ENCODE measurements at places on chromosomes 1 and 21.

GRCh38 chr1:94746635-94747525, 73.3 kb upstream of the SLC44A3 start:
- no peak for DNase-seq

DNA sequence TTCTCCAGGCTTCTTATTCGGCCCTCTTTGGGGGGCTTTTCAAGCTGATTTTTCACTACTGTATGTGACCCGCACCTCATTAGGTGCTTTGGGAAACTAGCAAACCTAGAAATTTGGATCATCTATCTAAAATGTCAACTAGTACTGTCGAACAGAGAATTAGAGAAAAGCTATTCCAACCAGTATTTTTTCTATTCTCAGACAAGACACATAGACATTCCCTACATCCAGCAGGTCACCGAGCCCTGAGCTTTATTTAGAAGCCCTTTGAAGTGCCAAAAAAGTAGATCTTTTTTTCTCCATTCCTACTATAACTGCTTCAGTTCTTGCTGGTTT, 310 bp upstream of the SSR2 start:
- DNase-seq = no peak

- DNase-seq = no peak
These were observed 125.2 kb upstream of the DPYD start for GRCh38 chr1:98045767-98046641.

DNA sequence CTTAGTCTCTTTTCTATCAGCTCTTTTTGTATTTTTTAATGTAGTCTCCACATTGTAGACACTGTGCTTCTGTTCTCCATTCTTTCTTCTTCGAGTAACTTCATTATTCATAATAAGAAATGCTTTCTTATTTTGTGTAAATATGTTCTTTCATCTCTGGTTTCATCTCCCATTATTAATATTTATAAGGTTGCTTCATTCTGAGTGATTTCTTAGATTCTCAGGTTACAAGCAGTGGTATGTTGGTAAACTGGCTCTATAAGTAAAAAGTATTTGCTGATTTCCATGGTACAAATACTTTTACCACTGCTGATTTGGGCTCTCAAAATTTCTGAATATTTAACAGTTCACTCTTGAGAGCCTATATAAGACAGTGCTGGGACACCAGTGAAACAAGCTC, 81.3 kb downstream of the CDC14A start:
- no peak for DNase-seq

- no peak for DNase-seq
These were observed 118.2 kb downstream of the MAP3K21 start for GRCh38 chr1:233445737-233446136.

- no peak for DNase-seq
These were observed 9.0 kb upstream of the MEF2D start for GRCh38 chr1:156509424-156510034.

DNA sequence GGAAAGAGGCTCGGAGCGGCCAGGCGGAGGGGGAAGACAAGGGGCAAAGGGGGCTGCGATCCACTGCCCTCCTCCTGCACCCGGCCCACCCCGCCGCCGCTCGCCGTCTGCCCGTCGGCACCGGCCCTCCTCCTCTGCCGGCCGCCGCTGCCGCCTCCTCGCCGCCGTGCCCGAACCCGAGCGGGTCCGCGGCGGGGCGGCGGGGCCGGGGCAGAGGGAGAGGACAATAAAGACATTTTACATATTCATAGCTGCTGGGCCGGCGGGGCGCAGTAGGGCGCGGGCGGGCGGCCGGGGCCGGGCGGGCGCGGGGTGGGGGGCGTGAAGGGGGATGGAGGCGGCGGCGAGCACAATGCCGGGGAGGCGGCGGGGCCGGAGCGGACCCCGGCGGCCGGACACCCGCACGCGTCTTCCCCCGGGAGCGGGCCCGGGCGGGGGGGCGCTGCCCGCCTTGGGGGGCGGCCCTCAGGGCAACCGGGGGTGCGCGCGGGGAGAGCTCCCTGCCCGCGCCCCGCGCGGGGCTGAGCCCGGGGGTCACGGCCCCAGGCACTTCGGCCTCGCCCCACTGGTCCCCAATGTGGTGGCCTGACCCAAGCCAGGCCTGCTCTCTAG, 546 bp downstream of the POU2F1 start:
- no peak for DNase-seq

GRCh38 chr21:44306936-44307704, 7.3 kb downstream of the PFKL start:
- DNase-seq = no peak

- no peak for DNase-seq
These were observed 7.5 kb downstream of the ELF3 start for GRCh38 chr1:202017749-202018467.

DNA sequence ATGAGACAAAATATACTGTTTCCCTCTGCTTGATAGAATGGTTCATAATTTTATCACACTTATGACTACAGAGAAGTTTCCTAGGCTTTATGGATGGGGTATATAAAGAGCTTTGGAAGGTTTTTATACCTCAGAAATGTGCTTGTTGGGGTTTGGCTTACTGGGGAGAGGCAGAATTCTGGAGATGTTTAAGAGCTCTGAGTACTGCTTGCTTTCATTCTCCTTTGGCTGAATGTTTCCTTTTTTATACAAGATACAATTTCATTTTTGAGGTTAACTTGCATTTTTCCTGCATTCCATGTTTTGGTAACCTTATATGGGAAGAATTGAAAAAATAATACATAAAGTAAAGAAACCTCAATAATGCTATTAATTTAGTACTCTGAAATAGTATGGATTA, 157.7 kb upstream of the COL11A1 start:
- no peak for DNase-seq

GRCh38 chr21:42398436-42399028, 2.7 kb upstream of the TMPRSS3 start:
- DNase-seq = no peak

DNA sequence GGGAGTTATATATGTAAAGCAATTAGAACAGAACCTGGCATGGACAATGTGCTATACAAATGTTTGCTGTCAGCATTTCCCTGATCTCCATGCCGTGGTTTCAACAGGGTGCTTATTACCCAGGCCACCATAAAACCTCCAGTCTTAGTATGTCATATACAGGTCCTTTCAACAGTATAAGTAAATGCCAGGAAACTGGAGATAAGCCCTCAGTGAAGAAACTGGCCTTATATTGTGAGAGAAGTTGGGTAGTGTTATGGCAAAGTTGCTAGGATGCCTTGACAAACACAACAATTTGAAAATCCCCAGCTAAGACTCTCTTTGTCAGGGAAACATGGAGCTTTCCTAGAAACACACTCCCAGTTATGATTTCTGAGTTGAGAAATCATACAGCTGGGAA, 850.2 kb upstream of the ADAMTS5 start:
- DNase-seq = no peak

DNA sequence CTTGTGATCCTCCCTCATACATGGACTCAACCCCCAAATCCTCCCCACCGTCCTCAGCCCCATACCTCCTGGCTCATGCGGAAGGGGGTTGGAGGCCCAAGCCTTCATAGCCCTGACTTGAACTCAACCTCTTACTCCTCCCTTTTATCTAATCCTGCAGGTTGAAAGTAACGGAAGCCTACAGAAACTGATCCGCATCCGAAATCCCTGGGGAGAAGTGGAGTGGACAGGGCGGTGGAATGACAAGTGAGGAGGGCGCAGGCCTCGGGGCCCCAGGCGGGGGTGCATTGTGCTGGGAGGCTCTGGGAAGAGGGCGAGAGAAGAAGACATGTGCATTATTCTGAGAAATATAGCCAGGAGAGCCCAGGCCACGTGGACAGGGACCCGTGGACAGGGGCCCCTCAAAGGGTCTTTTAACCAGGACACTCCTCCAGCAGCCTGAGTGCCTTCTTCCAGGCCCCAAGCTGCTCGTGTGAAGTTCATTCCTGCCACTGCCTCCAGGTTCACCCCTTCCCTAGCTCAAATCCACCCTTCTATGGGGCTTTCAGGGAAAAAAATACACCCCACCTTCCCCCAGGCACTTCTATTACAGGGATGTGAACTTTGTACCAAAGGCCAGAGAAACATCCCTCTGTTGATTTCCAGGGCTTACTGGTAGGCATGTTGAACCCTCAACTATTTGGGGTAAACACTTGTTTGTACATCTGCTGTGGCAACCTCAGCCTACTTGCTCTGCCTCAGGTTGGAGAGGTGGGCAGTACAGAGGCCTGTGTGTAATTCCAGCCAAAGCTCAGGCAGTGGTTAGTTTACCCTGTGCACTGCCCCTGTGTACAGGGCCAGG, 38.6 kb downstream of the CAPN2 start:
- no peak for DNase-seq

GRCh38 chr1:192639607-192640368, 3.8 kb downstream of the RGS13 start:
- DNase-seq = no peak
